ENCODE measurements at places on chromosomes 2 and 18. TPM values are rescaled to one million over a fixed set of nuclear protein-coding genes. Genes with fewer than 3 reads are reported as not detected.

- DNase-seq = no peak
Measured at GRCh38 chr2:71608441-71608840, 155.1 kb downstream of the DYSF start.

- peak; percentile 5 for DNase-seq
Measured at GRCh38 chr2:236985761-236986339, 99.8 kb upstream of the COPS8 start.

- DNase-seq = no peak
Measured at GRCh38 chr2:96264086-96264485, 1.7 kb downstream of the TMEM127 start.

DNA sequence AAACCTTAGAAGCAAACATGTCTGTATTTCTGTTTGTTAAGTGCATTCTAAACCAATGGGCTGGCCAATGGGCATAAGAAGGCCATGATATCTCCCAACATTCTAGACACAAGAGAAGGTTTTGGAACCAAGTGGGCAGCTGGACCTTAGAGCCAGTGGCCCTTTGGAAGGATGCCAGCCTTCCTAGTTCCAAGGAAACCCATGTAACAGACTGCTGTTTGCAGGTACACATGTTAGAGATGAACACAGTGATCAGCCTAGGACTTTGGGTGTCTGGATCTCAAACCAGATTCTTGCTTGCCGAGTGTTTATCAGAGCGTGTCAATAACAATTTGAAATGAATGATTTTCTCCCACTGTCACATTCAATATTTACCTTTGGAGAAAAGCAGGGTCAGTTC lies 97.5 kb upstream of the COPS8 start:
- DNase-seq = peak; percentile 1

- DNase-seq = no peak
Measured at GRCh38 chr2:181485638-181485946, 28.4 kb downstream of the ITGA4 start.

DNA sequence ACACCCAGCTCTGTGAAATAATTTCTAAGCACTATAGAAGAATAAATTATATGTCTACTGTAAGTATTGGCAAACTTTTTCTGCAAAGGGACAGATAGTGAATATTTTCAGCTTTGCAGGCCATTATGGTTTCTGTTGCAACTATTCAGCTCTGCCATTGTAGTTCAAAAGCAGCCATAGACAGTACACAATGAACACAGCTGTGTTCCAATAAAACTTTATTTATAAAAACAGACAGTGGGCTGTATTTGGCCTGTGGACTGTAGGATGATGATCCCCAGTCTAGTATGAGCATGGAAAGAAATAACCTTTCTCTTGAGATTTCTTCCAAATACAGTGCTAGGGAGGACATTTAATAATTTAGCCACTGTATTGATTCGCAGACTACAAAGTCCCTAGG lies 35.2 kb upstream of the THOC1 start:
- DNase-seq = no peak

DNA sequence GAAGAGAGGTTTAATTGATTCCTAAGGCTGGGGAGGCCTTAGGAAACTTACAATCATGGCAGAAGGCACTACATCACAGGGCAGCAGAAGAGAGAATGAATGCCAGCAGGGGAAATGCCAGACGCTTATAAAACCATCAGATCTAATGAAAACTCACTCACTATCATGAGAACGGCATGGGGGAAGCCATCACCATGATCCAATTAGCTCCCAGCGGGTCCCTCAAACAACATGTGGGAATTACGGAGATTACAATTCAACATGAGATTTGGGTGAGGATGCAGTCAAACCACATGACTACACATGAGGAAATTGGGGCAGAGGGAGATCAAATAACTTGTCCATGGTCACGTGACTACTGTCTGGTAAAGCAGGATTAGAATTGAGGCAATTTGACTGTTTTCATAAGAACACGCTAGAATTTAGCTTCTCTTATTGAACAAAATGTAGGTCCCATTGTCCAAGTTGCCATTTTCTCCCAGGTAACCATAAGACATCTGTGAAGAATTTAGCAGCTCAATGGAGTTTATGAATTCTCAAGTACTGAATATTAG lies 445.1 kb upstream of the CDH20 start:
- no peak for DNase-seq

DNA sequence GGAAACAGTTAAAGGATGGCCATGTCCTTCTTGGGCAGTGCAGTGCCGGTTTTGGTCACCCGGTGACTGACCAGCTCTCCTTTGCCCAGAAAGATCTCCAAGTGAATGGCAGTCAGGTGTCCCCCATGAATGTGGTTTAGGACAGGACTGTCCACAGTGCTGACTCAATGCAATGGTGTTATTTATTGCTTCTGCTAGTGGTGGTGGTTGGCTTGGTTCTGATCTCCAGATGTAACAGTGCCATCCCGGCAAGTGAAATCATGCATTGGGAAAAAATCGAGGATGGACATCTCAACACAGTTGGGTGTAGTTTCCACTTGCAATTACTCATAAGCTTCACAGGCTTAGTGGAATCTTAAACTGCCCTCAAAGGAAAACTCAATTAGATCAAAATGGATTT lies 81.9 kb downstream of the TGOLN2 start:
- DNase-seq = peak; percentile 23

DNA sequence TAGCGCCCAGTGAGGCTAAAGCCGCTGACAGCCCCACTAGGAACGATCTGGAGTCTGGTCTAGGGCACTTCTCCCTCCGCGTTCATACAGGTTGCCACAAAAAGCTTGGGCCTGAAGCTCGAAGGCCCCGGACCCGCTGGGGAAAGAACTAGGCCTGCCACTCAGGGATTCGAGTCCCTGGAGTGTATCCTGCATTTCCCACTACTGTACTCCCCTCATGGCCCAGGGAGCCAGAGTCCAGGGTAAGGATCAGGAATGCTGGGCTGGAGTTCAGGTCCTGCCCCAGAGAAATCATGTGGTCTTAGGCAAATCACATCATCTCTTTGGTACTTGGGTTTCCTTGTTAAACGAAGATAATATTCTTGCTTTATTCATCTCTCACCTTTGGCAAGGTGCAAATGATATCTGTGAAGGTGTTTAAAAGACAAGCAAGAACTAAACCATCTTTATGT lies 1.4 kb upstream of the ZFP36L2 start:
- DNase-seq = peak; percentile 44

- DNase-seq = no peak
Measured at GRCh38 chr18:29862824-29863223, 1179.7 kb downstream of the DSC3 start.

DNA sequence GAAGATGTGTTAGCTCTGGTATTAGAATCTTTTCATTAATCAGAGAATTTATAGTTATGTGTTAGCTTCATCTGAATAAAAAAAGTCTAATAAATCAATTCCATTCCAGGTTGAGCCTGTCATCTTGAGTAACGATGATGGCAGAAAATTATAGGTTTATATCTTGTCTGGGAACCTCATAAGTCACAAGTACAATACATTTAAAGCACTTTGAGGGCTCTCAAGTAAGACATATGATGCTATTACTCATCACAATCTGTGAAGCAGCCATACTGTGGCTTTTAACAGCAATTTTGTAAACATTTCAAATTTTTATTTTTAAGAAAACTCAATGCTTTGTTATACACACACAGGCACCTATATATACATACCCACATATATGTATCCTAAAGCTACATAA lies 484.1 kb upstream of the VRK2 start:
- DNase-seq = no peak

DNA sequence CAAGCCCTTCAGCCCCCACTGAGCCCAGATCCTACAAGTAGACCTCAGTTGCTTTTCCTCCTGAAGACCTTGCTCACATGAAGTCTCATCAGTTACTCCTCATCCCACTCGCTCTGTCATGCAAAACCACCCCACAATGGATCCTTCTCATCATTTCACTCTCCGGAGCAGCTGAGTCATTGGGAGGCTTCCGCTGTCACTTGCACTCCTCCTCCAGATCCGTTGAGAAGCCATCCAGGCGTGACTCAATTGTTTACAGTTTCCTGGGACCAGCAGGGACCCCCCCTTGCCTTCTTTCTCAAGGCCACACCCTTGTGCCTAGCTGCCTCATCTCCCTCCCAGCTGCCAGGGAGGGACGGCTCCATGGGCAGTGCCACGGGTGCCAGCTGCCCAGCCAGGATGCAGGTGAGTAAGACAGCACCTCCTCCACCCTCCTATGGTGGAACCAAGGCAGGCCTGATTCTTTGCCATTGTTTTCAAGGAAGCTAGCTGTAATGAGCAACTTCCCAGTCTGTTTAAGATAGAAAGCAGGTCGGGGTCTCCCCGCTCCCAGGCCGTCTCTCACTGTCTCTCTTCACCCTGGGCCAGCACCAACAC lies 16.3 kb downstream of the GPR55 start:
- no peak for DNase-seq

GRCh38 chr2:229043681-229044080 lies 227.4 kb downstream of the PID1 start:
- no peak for DNase-seq

DNA sequence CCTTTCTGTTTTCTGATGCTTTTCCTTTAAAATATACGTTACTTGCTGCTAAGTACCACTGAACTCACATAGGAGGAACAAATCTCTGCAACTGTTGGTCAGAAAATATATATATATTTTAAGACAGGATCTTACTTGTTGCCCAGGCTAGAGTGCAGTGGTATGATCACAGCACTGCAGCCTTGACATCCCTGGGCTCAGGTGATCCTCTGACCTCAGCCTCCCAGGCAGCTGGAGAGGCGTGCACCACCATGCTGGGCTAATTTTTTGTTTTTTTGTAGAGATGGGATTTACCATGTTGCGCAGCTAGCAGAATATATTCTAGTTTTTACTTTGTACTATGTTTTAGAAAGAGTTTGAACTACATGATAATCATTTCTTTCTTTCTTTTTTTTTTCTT lies 51.5 kb downstream of the EHBP1 start:
- no peak for DNase-seq

DNA sequence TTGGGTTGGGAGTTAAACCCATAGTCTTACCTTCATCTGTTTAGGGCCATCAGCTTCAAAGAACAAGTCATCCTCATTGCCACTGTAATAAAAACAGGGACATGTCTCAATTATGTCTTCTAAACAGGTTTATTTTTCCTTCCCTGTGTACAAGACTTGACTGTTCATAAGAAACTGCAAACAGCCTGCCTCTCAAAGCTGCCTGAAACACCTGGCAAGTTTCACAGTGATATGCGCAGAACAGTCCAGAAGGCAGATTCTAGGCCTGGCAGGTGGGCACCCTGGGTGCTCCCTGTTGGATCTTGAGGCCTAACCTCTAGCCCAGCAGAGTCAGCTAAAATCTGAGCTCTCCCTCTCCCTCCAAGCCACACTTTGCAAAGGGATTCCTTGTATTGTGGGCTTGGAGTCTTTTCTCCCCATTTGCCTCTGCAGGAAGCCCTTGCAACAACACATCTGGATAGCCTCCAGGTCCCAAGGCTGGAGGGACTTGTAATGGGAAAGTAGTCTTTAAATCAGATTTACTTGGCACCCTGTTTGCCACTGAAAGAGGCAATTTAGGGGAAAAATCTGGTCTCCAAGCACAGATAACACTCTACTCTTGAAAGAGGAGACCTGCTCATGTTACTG lies 930 bp downstream of the IL1B start:
- DNase-seq = no peak

GRCh38 chr18:32019251-32019948 lies 775 bp downstream of the RNF125 start:
- DNase-seq = peak; percentile 69

- no peak for DNase-seq
Measured at GRCh38 chr2:241999184-241999583, 129.7 kb downstream of the RTP5 start.

DNA sequence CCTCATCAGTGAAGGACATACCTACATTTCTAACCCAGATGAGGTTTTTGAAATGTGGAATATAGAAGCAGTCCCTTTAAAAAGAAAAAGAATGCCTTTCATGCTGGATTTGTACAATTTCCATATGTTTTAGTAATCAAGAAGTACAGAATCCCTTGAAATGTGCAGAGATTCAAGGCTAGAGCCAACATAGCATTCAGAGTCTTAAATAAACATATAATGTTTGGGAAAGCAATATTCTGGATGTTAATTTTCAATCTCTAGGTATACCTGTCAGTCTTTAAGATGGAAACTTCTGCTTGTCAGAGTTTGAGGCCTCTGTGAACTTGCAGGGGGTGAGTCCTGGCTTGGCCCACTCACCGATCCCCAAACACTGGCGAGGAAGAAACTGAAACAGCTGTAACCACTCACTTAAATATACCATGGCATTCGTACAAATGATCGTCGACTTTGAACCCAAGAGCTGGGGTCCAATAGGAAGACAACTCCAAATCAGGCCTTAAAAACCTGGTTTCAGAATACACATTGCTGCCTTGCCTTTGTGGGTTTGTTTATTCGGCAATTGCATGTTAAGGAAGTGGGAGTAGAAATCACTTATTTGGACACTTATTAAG lies 132.8 kb upstream of the NCK2 start:
- DNase-seq = no peak

DNA sequence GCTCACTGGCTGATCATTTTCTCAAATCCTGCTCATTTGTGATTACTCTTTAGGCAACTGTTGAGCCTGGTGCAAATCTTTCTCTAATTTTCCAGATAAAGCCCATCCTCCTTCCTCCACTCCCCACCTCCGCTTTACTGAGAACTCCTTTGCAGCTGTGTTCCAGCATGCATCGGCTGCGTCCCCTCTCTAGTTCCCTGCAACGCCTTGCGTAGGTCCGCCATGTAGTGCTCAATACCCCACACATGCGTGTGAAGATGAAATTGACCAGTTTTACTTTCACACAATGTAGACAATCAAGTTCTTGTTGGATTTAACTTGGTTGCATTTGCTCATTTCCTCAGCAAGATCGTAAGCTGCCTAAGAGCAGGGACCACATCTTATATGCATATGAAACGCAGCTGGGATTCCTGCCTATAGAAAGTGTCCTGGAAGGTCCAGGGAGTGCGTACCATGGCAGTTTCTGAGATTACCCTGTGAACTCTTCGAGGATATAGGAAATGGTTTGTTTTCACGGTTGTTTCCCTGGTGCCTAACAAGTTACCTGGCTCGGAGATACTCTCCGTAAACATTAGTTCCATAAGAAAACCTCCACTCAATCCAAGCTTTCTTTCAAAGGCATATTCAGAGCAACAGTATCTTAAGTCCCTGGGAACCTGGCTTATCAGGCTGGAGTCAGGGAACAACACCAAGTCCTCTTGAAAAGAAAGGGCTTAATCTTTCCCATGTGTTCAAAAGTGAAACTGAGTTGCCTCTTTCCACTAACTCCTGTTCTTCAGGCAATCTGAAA lies 766.4 kb upstream of the ID2 start:
- no peak for DNase-seq

- no peak for DNase-seq
Measured at GRCh38 chr18:36634573-36635216, 194.1 kb downstream of the TPGS2 start.

GRCh38 chr2:122179492-122180165 lies 424.2 kb downstream of the TSN start:
- no peak for DNase-seq

- DNase-seq = no peak
Measured at GRCh38 chr2:159439421-159439820, 152.9 kb upstream of the WDSUB1 start.

HNRNPLL gene
- total RNA-seq = 88.4 TPM

MC5R gene
- total RNA-seq = not detected

TNFRSF11A gene
- total RNA-seq = 5.9 TPM

GALR1 gene
- total RNA-seq = not detected

KIAA2012 gene
- total RNA-seq = not detected

KCNG2 gene
- total RNA-seq = not detected

ALLC gene
- total RNA-seq = not detected

CYP27C1 gene
- total RNA-seq = not detected

NOTO gene
- not detected for total RNA-seq

ARHGEF4 gene
- total RNA-seq = not detected

NT5DC4 gene
- total RNA-seq = not detected

DSG1 gene
- not detected for total RNA-seq

SERPINB11 gene
- not detected for total RNA-seq

Data from natural killer cell treated with Interleukin-12 subunit alpha and Interleukin-12 subunit beta and Interleukin-15 and Interleukin-18, amount 100 ng/mL, for 72 hours (primary cell).